ENCODE measurements at places on chromosomes 12 and 14.

- no peak for DNase-seq
Measured at GRCh38 chr12:32104572-32105355, 1.9 kb upstream of the BICD1 start.

- DNase-seq, result no peak
Measured at GRCh38 chr12:81610955-81611889, 147.9 kb downstream of the PPFIA2 start.

DNA sequence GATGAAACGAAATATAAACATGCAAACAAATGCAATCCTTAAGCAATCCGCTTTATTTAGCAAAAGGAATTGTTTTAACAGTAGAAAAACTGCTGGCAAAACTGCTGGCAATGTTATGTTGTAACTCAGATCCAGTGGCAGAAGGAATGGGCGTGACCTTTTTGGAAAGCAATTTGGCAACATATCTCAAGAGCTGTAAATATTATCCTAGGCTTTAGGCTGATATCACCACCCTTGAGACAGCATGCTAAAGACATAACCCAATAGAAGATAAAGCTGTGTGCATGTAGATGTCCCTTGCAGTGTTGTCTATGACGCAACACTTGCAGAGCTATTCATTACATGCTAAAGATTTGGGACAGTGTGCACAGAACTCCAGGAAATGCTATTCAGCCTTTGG, 138.5 kb downstream of the DICER1 start:
- no peak for DNase-seq

- DNase-seq, result no peak
Measured at GRCh38 chr12:62861586-62861985, 73.4 kb downstream of the PPM1H start.

GRCh38 chr12:6765634-6766581, at the start of gene PTMS:
TSS of gene PTMS (plus strand) at chr12:6766363. CDS start at chr12:6766706, 343 bp downstream.
- no peak for DNase-seq

- no peak for DNase-seq
Measured at GRCh38 chr12:109732321-109733305, 19.0 kb downstream of the FAM222A start.

- no peak for DNase-seq
Measured at GRCh38 chr12:49874142-49874897, 29.4 kb downstream of the FAIM2 start.

GRCh38 chr12:26798023-26798422, 35.0 kb downstream of the ITPR2 start:
- DNase-seq, result no peak

DNA sequence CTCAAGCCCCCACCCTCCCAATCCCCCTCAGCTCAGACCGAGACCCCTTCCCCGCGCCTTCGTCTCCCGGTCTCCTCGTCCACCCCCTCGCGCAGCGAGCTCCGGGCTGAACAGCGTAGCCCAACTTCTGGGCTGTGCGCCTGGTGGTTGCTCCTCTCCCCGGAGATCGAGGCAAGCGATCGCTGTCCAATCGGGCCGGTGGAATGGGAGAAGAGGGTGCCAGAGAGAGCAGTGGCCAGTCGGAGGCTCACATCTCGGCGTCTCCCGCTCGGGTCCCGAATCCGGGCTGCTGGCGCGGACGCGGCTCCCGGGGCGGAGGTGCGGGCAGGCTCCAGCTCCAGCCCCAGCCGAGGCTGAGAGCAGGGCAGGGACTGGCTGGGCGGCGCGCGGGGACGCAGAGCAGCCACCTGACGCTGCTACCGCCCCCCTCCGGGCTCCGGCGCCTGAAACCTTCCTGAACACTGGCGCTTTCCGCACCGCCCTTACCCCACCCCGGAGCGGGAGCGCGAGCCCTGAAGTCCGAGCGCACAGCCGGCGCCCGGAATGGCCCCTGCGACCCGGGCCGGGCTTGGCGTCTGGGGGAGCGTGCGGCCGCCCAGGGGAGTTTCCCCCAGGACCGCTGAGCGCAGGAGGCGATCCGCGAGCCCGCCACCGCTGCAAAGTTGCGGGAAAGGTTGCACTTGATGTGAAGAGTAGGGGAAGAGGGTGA, 508 bp upstream of the KCNH5 start:
- no peak for DNase-seq

DNA sequence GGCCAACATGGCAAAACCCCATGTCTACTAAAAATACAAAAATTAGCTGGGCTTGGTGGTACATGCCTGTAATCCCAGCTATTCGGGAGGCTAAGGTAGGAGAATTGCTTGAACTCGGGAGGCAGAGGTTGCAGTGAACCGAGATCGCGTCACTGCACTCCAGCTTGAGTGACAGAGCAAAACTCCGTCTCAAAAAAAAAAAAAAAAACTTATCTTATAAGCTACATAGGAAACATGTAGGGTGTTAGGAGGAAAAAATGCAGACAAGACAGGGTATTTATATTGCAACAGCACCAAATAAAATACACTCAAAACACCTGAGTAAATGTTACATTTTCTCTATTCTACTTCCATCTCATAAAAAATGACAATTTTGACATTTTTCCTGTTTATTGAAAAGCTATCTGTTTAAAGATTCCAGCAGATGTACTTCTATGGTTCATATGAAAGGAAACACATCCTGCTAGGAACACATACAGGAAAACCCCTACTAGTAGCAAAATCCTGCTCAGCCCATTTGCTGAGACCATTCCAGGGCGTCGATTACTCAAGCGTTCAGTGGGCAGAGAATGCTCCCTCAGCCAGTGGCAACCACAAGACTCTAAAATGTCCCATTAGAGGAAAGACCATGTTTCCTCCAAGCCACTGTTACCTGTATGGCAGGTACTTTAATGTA, 19.7 kb downstream of the CORO1C start:
- no peak for DNase-seq

DNA sequence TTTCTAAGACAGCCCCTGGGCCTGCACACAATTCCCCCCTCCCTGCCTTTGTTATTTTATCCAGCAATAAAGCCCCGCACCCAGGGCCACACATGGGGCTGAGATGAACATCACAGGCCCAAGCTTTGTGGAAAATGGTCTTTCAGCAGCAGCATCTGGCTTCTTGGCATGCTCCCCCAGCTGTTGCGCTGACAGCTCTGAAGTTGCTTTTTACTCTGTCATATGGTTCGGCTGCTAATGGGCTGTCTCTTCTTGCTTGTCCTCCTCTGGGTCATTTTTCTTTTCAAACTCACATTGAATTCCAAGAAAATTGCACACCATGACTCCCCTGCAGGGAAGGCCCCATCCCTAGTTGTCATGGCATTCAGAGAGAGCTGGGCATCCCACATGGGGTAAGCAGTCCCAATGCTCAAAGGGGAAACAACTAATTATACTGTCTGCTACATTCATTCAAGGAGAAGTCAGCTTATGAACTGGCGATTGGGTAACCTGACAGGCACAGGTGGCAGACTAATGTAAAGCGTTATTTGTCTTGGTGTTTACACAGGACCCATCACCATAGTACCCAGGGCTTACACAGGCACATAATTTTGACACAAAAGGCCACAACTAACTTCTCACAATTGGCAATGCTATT, 74.0 kb upstream of the CDKN3 start:
- no peak for DNase-seq

DNA sequence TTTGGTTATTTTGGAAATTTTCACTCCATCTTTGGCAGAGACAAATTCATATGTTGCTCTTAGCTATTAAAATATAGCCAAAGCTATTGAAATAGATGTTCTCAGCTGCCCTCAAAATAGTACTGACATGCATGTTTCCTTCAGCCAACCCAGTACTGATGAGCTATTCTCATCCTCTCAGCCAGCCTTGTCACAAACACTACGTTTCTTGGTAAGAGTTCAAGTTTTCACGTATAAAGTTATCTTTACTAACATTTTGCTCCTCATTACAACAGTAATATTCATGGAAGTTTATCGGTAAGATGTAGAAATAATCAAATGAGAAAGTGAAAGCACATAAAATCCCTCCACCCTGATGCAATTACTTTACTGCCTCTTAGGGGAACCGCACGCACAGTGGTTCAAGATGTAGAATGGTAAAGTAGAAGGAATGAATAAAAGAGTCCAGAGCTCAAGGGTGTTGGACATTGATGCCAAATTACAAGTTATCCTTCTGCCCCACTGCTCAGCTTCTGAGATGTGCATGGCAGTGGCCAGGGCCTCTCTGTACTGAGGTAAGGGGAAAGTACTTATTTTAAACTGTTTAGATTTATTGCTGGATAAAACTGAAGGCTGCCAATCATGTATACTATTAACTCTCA, 20.7 kb downstream of the GCH1 start:
- DNase-seq, result no peak

DNA sequence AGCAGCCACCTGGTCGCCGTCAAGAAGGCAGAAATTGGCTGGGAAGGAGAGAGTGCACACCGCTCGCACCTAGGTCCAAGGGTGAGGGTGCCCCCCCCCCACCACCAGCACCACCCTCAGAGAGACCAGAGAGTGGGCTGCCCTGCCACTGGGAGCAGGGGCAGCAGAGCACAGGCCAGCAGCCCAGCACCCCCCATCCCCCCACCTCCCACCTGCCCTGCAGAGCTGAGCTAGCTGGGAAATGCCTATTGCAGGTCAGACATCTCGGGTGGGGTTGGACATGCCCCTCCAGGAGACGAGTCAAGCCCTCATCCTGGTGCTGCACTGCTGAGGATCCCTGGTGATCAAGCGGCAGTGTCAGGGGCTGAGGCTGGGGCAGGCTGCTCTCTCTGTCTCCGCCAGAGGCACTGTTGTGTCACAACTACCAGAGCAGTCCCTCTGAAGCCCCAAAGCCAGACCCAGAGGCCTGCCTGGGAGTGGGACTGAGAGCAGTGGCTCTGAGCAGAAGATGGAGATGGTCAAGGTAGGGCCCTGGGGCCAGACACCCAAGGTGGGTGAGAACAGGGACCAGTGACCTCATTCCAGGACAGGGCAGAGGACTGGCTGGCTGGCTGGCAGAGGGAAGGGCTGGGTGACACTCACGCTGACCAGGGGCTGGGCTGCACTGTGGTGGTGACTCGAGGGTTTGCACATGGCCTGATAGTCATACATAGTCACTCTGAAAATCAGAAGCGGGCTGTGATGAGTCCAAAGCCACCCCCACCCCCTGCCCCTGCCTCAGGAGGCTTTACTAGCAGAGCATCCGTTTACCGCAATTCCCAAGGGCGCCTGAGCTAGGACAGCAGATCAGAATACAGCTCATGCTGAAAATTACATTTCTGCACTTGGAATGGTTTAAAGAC, 19.7 kb upstream of the LRTM2 start:
- DNase-seq, result no peak

DNA sequence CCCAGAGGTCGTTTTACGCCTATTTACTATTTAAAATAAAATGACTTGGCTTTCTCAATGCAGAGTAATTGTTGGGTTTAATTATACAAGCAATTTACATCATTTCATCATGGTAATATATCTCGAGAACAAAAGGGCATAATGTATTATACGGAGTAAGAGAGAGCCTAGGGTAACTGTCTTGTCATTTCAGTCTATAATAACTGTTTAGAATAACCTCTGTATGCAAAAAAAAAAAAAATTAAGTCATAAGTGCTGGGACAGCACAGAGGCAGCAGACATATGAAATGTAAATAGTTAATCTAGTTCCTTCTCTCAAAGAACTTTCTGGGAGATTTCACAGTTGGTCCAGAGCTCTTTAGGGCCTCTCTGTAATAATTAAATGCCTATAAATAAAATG, 284.9 kb downstream of the TMTC2 start:
- DNase-seq, result no peak

DNA sequence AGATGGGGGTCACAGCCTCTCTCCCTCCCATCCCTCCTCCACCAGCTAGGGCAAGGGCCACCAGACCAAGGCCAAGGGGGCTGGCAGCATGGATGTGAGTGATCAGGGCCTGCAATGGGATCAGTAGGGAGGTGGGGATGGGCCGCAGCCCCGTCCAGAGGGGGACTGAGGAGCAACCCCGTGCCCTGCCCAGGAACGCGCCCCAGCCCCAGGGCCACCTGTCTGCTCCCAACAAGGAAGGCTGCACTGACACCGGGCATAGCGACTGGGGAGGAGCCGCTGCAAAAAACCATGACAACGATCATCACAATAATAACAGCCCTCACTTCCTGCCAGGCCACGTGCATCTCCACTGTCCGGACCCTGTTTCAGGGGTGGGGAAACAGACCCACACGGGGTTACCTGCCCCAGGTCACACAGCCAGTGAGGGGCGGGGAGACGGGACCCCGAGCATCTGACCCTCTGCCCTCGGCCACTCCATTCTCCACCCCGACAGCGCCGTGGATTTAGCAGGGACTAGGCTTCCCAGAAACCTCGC, 24.3 kb downstream of the NCOR2 start:
- no peak for DNase-seq

GRCh38 chr12:29547151-29547632, 49.7 kb upstream of the OVCH1 start:
- no peak for DNase-seq

DNA sequence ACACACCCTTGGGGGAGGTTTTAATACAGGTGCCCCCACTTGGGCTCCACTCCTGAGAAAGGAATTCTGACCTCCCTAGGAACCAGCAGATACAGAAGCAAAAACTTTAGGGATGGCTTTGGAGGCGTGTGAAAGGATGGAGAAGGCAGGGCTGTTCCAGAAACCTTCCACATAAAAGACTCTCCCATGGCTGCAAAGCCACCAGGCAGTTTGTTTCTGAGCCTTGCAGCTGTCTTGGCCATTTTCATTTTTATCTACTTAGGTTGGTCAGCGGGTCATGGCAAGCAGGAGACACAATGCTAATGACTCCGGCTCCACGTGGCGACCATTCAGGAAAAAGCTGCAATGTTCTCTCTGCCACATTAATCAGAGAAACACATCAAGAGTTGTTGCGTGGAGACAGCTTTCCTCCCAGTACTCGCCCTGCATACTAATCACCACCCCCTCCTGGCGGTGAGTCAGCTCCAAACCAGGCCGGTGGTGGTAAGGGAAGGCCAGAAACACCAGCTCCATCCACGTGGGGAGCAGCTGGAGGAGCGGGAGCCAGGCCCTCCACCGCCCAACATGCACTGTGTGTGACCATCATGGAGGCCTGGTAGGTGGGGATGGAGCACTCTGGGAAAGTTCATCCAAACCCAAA, 30.9 kb upstream of the IRF2BPL start:
- no peak for DNase-seq

GRCh38 chr14:90398315-90398839, 1.5 kb downstream of the CALM1 start:
- no peak for DNase-seq

- no peak for DNase-seq
Measured at GRCh38 chr12:90999527-90999926, 5.2 kb downstream of the EPYC start.

- DNase-seq, result no peak
Measured at GRCh38 chr14:33480887-33481184, 470.0 kb downstream of the EGLN3 start.

All from stimulated activated CD8-positive, alpha-beta memory T cell treated with anti-CD3 and anti-CD28 coated beads, Interleukin-7, amount 100 ng/mL, for 48 hours (primary cell).